ENCODE measurements at places on chromosomes 6 and 20.

- DNase-seq = no peak
Observed at GRCh38 chr6:19692506-19693298, 144.5 kb upstream of the ID4 start.

- DNase-seq = no peak
Observed at GRCh38 chr6:104396077-104396476, 463.6 kb downstream of the HACE1 start.

- no peak for DNase-seq
Observed at GRCh38 chr20:2746636-2747265, 53.7 kb downstream of the CPXM1 start.

DNA sequence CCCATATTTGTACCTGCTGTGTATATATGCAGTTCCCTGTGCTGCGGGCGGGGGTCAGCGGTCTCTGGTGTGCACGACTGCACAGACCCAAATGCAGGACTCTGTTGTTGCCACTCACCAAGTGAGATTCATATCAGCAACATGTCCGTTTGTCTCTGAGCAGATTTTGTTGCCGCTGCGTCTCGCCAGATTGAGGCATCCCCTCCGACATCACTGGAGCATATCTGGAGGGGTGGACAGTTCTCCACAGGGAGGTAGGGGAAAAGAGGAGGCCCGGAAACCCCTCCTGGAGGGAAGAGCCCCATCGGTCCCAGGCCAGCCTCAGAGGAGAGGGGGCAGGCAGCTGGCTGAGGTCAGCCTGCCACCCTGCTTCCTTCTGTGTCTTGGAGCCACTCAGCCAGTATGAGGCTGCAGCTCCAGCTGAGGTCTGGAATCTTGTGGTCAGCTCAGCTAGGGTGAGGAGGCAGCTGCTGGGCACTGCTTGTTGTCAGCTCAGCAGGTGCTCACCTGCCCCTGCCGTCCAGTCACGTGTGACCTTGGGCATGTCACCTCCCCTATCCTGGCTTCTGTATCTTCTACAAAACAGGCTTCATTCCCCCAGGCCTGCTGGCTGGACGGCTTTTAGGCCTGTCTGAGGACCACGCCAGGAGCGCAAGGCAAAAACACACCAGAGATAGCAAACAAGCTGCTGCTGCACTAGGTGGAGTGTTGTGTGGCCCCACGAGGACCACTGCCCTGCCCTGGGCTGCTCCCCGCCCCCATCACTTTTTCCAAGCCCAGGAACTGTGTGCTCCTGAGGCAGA, 47.1 kb downstream of the HNF4A start:
- no peak for DNase-seq

GRCh38 chr6:44135173-44135758, 7.9 kb downstream of the TMEM63B start:
- no peak for DNase-seq

DNA sequence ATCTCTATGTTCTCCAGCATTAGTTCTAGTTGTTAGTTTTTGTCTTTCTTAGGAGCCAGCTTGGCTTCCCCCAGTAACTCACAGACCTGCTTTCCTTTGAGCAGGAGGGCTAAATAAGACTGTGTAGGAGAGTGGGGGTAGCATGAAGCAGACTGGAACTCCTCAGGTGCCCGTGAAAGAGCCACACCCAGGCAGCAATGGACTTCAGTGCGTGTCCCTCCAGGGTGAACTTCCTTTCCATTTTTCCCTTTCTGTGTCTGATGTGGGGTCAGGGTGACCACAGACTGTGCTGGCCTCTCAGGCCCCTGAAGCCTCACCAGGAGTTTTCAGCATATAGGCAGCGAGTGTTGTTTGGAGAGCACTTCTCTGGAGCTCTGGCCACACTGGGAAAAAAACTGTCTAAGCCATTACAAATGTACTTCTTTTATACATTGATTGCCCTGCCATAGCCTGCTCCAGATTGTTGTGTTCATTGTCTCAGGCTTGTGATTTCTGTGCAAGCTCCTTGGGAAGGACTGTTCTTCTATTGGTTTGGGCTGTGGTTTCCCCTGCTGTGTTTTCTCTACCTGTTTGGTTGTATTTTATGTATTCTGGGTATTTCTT, 55.7 kb downstream of the SH3BGRL2 start:
- no peak for DNase-seq

GRCh38 chr6:133903855-133904254, 14.9 kb downstream of the TCF21 start:
- DNase-seq = no peak

DNA sequence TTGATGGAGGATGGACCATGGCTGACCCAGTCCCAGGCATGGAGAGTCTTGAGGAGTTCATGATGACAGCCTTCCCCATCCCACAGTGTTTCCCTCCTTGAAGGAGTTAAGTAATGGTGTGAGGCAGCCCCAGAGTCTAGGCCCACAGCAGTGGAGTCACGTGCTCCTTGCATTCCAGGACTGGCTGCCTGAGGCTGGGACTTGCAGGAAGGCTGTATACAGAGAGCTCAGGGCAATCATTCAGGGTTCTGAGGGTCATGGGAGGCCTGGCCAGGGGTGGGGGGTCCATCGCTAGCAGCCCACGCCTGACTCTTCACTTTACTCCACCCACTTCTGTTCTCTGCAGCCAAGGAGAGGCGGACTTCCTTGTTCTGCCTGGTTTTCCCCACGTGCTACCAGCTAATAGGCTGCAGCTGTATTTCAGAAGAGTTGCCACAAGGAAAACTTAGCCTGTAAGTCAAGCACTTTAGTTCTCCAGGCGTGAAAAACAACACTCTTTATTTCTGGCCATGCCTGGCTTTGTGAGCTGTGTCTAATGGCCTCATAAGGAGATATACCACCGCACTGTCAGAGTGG, 272.5 kb downstream of the DHX35 start:
- no peak for DNase-seq

GRCh38 chr6:33081098-33081824, 5.5 kb downstream of the HLA-DPB1 start:
- DNase-seq = no peak

- no peak for DNase-seq
Observed at GRCh38 chr20:258269-258858, 840 bp downstream of the DEFB132 start.

- DNase-seq = no peak
Observed at GRCh38 chr6:164855281-164855680, 454.1 kb downstream of the C6orf118 start.

DNA sequence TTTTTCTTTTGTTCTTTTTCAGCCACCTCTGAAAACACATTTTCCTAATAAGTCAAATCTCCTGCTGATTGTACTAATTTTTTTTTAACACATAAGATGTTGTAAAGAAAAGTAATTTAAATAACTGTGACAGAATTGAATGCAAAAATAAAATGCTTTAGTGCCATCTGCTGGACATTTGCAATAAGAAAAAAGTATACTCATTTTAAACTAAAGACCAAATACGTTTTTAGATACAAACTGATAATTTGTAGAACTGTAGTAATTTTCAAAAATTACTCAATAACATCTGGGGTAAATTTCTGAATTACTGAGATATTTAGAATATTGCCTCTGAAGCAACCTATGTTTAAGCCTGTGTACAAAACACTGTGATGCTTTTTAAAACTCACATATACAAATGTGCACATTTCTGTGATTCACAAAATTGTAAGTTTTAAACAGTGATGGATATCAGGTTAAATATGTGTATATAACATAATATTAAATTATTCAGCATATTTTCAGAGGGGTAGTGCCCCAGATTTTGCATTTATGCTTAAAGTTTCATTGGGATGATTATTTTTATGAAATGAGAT, 198.7 kb downstream of the RIMS1 start:
- no peak for DNase-seq

- no peak for DNase-seq
Observed at GRCh38 chr6:1202201-1202600, 109.7 kb upstream of the FOXQ1 start.

DNA sequence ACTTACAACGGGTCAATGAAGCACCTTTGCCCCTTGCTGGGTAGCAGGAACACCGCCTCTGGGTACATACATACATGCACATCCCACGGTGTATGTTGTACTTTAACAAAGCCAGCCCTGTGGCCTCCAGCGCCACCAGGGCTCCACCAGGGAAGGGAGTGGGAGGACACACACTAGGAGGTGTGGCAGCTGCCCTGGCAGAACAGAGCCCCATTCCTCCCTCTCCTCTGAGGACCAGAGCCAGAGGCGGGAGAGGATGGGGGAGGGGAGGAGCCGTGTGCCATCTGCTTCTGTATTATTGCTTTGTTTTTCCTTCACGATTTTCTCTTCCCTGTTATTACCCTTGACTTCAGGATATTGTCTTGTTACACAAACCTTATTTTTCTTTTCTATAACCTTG, 105.8 kb upstream of the TRAF3IP2 start:
- no peak for DNase-seq

GRCh38 chr6:36039112-36039511, 11.5 kb downstream of the MAPK14 start:
- DNase-seq = no peak

- DNase-seq = no peak
Observed at GRCh38 chr20:32357375-32357868, 709 bp upstream of the ASXL1 start.

DNA sequence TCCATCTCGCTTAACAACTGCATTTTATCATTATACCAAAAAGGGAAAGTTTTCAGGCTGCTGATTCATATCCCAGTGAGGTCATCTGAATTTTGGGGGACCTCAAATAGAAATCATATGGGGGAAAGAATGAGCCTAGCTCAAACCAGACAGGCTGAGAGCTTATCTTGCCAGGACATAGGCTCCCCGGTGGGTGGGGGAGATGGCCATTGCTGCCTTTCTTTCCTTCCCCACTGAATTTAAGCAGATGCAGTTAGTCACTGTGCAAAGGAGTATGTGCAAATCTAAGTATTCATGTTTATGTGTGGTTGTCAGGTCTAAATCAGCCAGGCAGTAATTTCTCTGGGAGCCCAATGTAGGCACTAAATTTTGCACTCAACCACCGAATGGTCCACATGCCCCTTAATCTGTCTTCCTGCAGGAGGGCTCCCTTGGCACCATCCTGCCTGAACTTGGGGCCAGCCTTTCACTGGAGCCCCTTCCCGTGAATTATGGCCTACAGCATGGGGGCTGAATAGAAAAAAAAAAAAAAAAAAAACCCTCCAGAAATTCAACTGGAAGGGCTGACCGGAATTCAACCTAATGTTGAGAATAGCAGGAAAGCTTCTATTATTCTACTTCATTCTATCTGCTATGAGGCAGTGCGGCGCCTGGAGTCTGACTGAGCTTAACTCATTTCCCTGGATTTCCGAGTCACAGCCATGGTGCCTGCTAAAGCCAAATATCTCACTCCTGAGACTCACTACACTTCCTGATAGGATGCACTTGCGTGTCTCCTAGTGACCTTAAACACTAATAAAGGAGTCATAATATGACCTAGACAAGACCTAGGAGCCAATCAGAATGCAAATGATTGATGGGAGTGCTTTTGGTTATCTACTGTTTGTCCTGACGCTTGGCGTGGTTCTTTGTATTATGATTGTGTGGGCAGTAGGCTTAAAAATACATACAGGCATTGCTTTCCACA, 161.5 kb upstream of the HEY2 start:
- DNase-seq = no peak

DNA sequence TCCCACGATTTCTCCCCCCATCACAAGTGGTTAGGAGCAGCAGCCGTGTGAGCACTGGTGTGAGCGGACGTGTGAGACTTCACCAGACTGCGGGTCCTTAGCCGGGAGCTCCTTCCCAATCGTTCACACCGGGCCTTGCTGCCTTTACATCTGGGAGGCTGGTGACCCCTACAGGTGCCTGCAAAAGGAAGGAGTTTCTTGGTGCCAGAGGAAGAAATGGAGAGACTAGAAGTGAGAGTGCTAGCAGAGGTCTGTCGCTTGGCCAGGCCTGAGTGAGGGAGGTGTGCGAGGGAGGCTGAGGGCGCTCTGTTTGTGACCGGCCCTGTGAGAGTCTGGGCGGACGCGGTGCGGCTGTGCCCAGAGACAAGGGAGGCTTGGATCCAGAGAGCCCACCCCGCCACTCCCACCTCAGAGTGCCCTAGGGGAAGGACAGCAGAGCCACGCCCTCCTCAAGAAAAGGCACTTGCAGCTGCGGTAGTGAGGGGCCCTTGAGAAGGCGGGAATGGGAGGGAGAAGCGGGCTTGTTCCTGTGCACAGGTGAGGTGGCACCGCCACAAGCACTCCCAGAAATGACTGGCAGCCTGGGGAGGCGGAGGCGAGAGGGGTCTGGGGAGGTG, 10.0 kb upstream of the ARMC2 start:
- DNase-seq = no peak

GRCh38 chr6:62974452-62974851, 236.8 kb upstream of the FKBP1C start:
- DNase-seq = no peak

DNA sequence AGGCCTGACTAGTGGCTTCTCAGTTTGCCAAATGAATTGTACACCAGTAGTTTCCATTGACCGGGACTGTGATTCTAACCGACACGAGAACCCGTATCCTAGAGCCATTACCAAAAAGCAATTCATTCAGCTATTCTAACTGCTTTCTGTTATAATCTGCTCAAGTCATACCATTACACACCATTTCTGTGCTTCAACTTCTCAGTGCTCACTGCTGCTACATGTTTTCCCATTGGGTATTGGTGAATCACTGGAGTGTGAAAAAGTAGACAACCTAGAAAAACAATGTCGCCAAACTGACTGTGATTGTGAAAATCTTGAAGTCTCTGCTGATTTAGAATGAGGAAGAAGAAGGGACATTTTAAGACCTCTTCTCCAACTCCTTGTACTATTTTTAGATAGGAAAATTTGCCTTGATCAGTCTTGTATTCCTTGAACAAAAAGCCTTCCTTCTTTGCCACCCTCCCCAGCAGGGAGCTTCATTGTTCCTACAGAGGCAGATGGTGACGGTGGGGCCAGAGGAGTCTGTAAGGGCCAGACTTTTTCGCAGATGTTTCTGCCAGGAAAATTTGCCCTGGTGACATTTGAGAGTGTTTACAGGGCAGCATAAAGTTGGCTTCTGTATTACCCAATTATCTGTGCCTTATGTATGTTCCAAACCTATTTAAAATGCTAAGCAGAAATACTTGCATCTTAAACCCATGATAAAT, 31.7 kb upstream of the MAP3K4 start:
- DNase-seq = no peak

GRCh38 chr20:39717936-39718335, 755.8 kb downstream of the DHX35 start:
- no peak for DNase-seq

DNA sequence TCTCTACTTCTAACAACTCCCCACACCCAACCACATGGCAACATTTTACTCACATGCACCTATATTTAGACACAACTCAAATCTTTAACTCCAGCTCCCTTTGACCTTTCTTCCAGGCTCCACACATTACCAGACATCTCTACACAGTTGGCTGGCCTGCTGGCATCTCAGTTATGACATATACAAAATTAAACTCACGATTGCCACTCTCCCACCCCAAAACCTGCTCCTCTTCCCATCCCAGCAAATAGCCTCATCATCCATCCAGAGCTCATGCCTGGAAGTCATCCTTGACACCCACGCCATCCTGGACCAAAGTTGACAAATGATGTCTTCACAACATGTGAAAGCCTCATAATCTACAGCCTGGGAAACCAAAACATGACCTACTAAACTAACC, 176.6 kb downstream of the PKHD1 start:
- no peak for DNase-seq

DNA sequence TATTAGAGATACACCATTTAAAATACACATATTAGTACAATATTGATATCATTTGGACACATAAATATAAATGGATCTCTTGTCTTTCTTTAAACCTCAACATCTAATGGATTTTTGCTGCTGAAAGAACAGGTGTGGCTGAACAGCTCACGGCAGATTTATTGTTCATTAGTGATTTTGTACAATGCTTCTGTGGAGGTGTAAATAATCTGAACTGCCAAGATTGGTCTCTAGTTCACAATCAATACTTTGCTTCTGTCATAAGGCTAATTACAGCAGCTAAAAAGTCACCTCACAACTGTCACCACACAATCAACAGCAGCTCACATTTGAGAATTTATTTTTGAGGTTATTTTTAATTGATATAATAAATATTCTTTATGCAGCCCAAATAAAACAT, 162.0 kb upstream of the SIM1 start:
- DNase-seq = no peak
